ENCODE measurements at places on chromosomes 6 and 20. TPM values are rescaled to one million over a fixed set of nuclear protein-coding genes. Genes with fewer than 3 reads are reported as not detected.

The CSNK2B gene
- total RNA-seq: 216 TPM

The FOXO3 gene
- total RNA-seq: 20.0 TPM

The SMLR1 gene
- not detected for total RNA-seq

The NEDD9 gene
- 80.8 TPM for total RNA-seq

The LGSN gene
- total RNA-seq: 0.17 TPM

The TULP1 gene
- total RNA-seq: not detected

The SPATA25 gene
- total RNA-seq: 2.0 TPM

The MICA gene
- 25.8 TPM for total RNA-seq

The FAM209B gene
- 1.1 TPM for total RNA-seq

The RAET1L gene
- total RNA-seq: not detected

The SAMD3 gene
- 52.6 TPM for total RNA-seq

The GRM4 gene
- total RNA-seq: 0.14 TPM

The SLC16A10 gene
- total RNA-seq: 6.8 TPM

The SIRPB1 gene
- 9.6 TPM for total RNA-seq

The SPTLC3 gene
- 0.94 TPM for total RNA-seq

The DZANK1 gene
- total RNA-seq: 1.8 TPM

The ZNF133 gene
- 9.2 TPM for total RNA-seq

The ASIP gene
- not detected for total RNA-seq

The NNAT gene
- total RNA-seq: 0.58 TPM

The SAPCD1 gene
- 18.1 TPM for total RNA-seq

The HUS1B gene
- total RNA-seq: 2.0 TPM

The RCAN2 gene
- total RNA-seq: 0.53 TPM

The SLC17A9 gene
- 43.5 TPM for total RNA-seq

The TTI1 gene
- total RNA-seq: 28.2 TPM

Data from activated naive CD8-positive, alpha-beta T cell treated with anti-CD3 and anti-CD28 coated beads, Interleukin-2, amount 10 ng/mL, durations not matched to agents 7 days and 5 days (primary cell).